ENCODE measurements at places on chromosomes 5 and 9.

GRCh38 chr5:107486489-107486888 lies 184.2 kb downstream of the EFNA5 start:
- no peak for DNase-seq

DNA sequence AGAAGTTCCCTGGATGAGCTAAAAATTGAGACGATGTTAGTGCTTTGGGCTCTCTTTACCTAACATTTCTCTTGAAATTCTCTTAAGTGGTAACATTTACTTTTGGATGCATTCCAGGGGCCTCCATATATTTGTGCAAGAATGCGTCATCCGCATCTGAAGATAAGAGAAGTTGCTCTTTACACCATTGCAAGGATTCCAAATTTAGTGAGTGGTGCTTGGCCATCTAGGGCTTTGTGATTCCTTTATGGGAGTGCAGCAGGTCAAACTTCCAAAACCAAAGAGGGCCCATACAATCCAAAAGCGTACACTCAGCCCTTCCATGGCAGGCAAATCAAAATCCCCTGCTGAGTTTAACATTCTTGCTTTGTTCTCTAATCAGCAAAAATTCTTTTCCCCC lies 102.0 kb upstream of the DMAC1 start:
- no peak for DNase-seq

GRCh38 chr5:127863610-127864395 lies 160.6 kb downstream of the CCDC192 start:
- DNase-seq: no peak

- peak; percentile 78 for DNase-seq
Observed at GRCh38 chr5:82312373-82312856, 34.3 kb upstream of the RPS23 start.

DNA sequence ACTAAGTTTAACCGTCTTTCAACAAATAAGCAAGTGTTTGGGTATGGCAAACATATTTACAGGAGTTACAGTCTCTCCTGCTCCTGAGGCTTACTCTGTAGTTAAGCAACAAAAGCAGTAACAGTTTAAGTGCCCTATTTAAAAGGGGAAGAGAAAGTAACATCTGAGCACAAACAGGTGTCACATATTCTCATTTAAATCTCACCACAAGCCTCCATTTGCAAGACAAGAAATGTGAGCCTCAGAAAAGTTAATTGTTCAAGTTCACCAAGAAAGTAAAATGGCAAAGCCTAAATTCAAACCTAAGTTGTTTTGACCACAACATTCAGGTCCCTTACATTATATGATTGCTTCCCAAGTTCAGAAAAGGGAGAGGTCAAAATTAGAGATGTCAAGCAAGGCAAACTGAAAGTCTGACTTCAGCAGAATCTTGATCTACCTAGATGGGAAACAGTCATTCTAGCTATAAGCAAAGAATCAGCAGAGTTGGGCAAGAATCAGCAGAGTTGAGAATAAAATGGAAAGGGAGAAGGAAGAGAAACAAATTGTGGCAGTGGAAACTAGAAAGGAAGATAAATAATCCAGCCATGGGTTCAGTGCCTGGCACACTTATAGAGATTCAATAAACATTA lies 93.4 kb downstream of the STRBP start:
- no peak for DNase-seq

- no peak for DNase-seq
Observed at GRCh38 chr5:5217371-5217770, 77.2 kb downstream of the ADAMTS16 start.

- DNase-seq: peak; percentile 14
Observed at GRCh38 chr5:87081511-87082372, 185.9 kb upstream of the RASA1 start.

GRCh38 chr5:141371572-141372475 lies 1.8 kb downstream of the PCDHGB3 start:
- DNase-seq: no peak

GRCh38 chr9:126365780-126366179 lies 39.2 kb downstream of the MVB12B start:
- DNase-seq: no peak

Measured in kidney (tissue), 22 donors.